ENCODE measurements at places on chromosomes 2 and 18.

- DNase-seq, result peak; percentile 40
These were observed 82.3 kb upstream of the LDLRAD4 start for GRCh38 chr18:13136056-13136903.

DNA sequence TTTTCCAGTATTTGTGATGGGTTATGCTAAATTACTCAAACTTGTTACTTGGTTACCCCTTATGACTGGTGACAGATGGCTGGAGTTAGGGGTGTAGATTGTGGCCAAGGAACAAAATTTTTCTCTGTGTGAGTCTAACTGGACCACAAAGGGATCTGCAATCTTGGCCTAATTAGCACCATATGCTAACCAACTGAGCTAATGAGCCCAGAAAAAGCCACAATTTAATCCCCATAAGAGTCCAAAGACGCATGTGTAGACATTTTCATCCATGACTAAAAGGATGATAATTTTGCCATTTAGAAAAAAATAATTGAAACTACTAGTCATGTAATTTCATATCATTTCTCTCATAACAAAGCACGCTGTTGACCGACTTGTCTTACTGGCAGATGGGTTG, 151.2 kb downstream of the ABCA12 start:
- no peak for DNase-seq

- DNase-seq, result peak; percentile 34
These were observed 2.7 kb upstream of the TGIF1 start for GRCh38 chr18:3447068-3447894.

GRCh38 chr2:150663143-150663542, 175.7 kb upstream of the RND3 start:
- DNase-seq, result no peak

DNA sequence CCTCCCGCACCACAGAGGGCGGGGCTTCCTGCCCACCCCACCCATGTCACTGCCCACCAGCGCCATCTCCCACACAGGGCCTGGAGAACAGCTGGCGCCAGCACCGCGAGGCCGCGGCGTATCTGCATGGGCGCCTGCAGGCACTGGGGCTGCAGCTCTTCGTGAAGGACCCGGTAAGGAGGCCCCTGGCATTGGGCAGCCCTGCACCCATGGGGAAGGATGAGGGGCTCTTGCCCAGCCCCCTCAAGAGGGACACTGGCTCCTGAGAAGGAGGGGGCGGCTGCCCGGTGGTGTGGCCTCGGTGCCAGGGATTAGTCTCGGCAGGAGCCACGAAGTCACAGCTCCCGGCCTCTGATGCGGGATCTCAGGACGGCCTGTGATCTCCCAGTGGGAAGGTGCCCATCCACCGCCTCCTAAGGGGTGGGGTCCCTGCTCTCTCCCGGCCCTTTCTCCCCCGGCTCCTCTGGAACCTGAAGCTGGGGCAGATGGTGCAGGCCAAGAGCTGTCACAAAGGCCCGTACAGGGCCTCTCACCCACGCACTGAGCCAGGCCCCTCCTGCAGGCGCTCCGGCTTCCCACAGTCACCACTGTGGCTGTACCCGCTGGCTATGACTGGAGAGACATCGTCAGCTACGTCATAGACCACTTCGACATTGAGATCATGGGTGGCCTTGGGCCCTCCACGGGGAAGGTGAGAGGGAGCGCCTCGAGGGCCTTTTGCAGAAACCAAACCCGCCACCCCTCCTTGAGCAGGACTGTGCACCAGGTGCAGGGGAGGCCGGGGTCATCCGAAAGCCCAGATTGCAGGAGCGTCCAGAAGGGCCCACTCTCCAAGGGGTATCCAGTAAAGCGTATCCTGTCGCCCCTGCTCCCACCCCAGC, 9.1 kb downstream of the AGXT start:
- no peak for DNase-seq

GRCh38 chr2:189500456-189501160, 59.3 kb downstream of the WDR75 start:
- no peak for DNase-seq
